ENCODE measurements at places on chromosomes 13 and 19.

GRCh38 chr19:19514215-19514657 is 1.1 kb downstream of the TSSK6 start:
- peak; percentile 62 for DNase-seq

DNA sequence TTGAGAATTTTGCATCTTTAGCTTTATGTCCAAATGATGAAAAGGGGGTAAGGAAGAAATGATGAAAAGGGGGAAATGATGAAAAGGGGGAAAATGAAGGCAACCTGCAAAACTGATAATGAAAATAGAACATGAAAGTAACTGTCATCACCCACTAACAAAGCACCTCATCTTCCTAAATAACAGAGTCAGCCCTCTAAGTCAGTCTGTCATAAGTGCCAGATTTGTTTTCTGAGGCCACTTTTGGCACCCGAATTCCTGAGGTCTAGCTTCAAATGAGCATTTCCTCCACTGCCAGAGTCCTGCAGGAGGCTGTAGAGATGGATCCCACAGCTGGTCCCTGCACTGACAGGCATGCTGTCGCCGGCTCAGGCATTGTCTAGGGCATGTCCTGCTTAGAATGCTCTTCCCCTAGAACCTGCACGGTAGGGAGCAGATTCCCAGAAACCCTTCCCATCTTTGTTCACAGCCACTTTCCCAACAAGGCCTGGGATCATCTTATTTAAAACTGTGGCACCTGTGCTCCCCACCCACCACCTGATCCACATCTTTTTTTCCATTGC is 25.3 kb downstream of the RAP2A start:
- DNase-seq = no peak

- DNase-seq = no peak
These were observed 173.9 kb downstream of the FOXO1 start for GRCh38 chr13:40492511-40492910.

- no peak for DNase-seq
These were observed 84.3 kb downstream of the SIPA1L3 start for GRCh38 chr19:37991176-37991835.

- peak; percentile 57 for DNase-seq
These were observed 85.7 kb downstream of the LRRC63 start for GRCh38 chr13:46297361-46297811.
